ENCODE measurements at places on chromosomes 1 and 21.

GRCh38 chr1:167676916-167677848 lies 44.6 kb upstream of the MPZL1 start:
- DNase-seq = no peak

GRCh38 chr1:33878392-33878791 lies 14.5 kb downstream of the HMGB4 start:
- DNase-seq = no peak

- DNase-seq = no peak
Observed at GRCh38 chr1:38178216-38178615, 131.6 kb upstream of the POU3F1 start.

GRCh38 chr21:34593954-34594531 lies 20.9 kb downstream of the RCAN1 start:
- no peak for DNase-seq

- no peak for DNase-seq
Observed at GRCh38 chr1:210830034-210831028, 303.6 kb downstream of the KCNH1 start.
